ENCODE measurements at places on chromosomes 13 and 19. TPM values are rescaled to one million over a fixed set of nuclear protein-coding genes. Genes with fewer than 3 reads are reported as not detected.

FCGBP gene
- 5.7 TPM for total RNA-seq

MIR17HG gene
- total RNA-seq, result 10.3 TPM

PRR22 gene
- total RNA-seq, result 13.5 TPM

DAND5 gene
- 0.25 TPM for total RNA-seq

CA11 gene
- total RNA-seq, result 29.6 TPM

PRX gene
- 4.8 TPM for total RNA-seq

RPL18 gene
- 2,006 TPM for total RNA-seq

GJB6 gene
- not detected for total RNA-seq

CFAP97D2 gene
- total RNA-seq, result not detected

ICAM4 gene
- total RNA-seq, result not detected

SLC15A1 gene
- 2.6 TPM for total RNA-seq

AP1M2 gene
- 111 TPM for total RNA-seq

CLDN10 gene
- not detected for total RNA-seq

SRRM5 gene
- total RNA-seq, result not detected

MEDAG gene
- total RNA-seq, result not detected

CACNA1A gene
- total RNA-seq, result 7.5 TPM

ANKLE1 gene
- total RNA-seq, result 14.8 TPM

ZNF91 gene
- 12.3 TPM for total RNA-seq

ATXN8OS gene
- total RNA-seq, result not detected

B3GNT8 gene
- total RNA-seq, result not detected

PSG11 gene
- total RNA-seq, result not detected

METTL21C gene
- total RNA-seq, result not detected

CEACAM6 gene
- 0.59 TPM for total RNA-seq

WDR88 gene
- not detected for total RNA-seq

CGB3 gene
- total RNA-seq, result not detected

S1PR4 gene
- total RNA-seq, result 0.71 TPM

CLEC17A gene
- total RNA-seq, result not detected

GZMM gene
- total RNA-seq, result 0.59 TPM

PBX4 gene
- total RNA-seq, result 11.6 TPM

AZU1 gene
- total RNA-seq, result not detected

CEBPA gene
- total RNA-seq, result 7.0 TPM

KLK6 gene
- 40.5 TPM for total RNA-seq

ZGLP1 gene
- 5.0 TPM for total RNA-seq

PODNL1 gene
- 0.71 TPM for total RNA-seq

ZSCAN4 gene
- not detected for total RNA-seq

FCHO1 gene
- total RNA-seq, result 28.1 TPM

PABPC3 gene
- 0.59 TPM for total RNA-seq

All from HCT116 (cell line).